Renal pelvis (tissue), 12 donors: ENCODE measurements at places on chromosomes 2 and 18.
A peak's percentile ranks its signal among the peaks of the same experiment; 100 is the strongest.

- DNase-seq = no peak
Measured at GRCh38 chr18:59900222-59901128, 679 bp downstream of the PMAIP1 start.

- DNase-seq = peak; percentile 33
Measured at GRCh38 chr18:45522371-45522770, 92.9 kb upstream of the SLC14A2 start.

DNA sequence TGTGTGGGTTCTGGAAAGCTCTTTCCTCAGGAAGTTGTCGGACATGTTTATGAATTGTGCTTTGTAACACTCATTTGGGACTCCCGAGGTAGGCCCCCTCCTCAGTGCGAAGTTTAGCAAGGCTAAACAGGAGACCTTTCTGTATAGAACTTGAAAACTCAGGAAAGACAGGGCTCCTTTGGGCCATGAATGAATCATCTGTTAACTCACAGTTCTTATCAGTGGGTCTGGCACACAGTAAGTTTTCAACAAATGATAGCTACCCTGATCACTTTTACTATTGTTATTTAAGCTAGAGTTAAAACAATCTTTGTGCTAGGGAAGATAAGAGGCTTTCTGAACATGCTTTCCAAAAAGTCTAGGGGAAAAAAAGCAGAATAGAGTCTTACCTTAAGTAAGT is 430.5 kb upstream of the ETAA1 start:
- no peak for DNase-seq

GRCh38 chr2:55157474-55157884 is 74.6 kb downstream of the CLHC1 start:
- DNase-seq = no peak

DNA sequence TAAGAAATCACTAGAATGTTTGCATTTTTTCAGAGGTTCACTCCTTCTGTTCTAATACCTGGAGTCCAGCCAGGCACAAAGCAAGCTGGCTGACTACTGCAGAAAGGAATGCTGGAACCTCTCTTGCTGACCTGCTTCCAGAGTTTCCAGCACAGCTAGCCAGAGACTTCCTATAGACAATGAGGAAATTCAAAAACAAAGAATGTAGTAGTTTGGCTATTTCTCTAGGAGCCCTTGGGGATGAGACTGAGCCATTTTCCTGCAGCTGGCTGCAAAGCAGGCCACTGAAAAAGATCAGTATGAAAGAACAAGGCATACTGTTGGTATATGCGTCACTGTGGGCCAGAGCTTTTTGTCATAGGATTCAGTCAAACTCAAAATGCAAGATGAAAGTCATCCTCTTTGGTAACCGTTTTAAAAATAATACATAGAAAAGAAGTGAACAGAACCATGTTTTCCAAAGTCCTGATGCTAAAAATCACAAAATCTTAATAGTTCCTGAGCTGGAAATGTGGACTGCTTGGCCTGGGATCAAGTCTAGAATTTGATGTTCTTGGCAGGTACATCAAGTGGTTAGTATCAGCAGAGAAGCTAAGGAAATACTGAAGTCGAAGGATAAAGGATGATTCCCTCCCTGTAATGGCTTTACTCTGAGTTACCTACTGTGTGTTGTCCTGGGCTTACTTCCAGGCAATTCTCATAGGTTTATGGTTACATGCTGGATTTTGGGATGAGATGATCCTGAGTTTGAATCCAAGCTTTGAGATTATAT is 9.0 kb upstream of the DSEL start:
- peak; percentile 48 for DNase-seq

- no peak for DNase-seq
Measured at GRCh38 chr2:113024764-113025163, 19.5 kb downstream of the IL36A start.

DNA sequence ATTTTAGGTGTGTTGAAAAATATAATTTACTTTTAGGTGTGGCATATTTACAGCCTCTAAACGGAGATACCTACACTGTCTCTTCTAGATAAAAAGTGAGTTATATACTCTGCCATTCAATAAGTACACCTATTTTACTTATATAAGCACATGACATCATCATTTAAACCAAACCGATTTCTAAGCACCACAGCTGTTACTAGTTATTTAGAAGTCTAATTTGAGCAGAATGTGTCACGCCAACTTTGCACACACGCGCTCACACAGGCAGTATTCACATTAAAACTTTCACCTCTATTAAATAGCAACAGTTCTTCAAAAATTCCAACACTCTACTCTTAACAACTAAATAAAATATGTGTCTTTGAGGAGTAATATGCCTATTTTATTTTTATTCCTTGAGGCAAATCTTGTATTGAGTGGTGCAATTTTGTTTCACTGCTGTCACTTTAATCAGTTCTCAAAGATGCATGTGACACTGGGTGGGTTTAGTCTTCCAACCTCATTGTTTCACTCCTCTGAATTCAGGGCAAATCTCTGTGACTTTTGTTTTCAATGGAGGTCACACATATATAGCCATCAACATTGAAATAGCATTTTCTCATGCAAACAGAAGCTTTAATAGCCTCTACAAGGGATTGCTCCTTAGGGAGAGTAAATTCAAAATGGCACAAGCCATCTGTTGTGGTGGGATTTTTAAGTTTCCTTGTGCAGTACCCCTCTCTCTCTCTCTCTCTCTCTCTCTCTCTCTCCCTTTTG is 721.0 kb downstream of the PLCL1 start:
- DNase-seq = no peak

DNA sequence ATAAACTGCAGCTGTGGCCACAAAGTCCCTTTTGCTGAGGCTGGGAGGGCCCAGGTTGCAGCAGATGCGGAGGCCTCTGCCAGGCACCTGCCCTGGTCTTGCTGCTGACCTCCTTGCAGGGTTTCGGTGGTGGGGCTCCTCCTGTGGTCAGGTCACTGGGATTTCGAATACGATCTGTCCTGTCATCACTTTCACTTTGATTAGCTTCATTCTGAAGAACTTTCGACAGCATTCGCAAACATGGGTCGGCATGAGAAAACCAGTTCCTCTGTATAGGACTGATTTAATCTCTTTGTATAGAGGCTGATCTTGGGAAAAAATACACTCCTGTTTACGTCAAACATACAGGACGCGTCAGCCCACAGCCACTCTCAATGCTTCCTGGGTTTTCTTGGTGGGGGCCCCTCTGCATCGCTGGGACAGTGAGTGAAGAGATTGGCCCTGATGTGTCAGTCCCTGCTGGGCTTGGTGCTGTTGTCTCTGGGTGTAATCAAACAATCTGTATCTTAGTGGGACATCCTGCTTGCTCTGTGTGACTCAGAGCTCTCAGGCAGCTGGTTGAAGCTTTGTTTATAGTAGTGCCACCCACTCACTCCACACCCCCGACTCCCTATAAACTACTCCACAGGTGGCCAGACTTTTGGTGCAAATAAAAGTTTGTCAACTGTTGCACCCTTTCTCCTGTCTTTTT is 209.4 kb upstream of the CXCR4 start:
- DNase-seq = no peak

GRCh38 chr2:91974401-91975129 is 2896.7 kb upstream of the TEKT4 start:
- DNase-seq = no peak

DNA sequence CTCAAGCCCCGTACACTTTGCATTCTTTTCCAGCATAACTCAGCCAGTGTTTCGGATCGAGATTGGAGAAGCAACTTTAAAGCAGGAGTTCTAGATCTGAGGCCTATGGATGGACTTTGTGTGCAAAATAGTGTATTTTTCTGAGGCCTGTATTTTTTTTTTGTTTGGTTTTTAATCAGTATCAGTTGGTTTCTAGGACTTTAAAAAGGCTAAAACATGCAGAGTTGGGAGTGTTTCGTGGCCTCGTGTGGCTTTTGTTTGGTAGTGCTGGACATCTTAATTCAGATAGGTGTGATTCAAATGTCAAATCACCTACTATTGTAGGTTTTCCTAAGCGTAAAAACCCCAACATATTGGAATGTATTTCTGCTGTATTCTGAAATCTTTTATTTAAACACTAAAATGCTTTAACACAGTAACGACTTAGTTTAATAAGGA is 282 bp upstream of the PUS10 start:
- no peak for DNase-seq

DNA sequence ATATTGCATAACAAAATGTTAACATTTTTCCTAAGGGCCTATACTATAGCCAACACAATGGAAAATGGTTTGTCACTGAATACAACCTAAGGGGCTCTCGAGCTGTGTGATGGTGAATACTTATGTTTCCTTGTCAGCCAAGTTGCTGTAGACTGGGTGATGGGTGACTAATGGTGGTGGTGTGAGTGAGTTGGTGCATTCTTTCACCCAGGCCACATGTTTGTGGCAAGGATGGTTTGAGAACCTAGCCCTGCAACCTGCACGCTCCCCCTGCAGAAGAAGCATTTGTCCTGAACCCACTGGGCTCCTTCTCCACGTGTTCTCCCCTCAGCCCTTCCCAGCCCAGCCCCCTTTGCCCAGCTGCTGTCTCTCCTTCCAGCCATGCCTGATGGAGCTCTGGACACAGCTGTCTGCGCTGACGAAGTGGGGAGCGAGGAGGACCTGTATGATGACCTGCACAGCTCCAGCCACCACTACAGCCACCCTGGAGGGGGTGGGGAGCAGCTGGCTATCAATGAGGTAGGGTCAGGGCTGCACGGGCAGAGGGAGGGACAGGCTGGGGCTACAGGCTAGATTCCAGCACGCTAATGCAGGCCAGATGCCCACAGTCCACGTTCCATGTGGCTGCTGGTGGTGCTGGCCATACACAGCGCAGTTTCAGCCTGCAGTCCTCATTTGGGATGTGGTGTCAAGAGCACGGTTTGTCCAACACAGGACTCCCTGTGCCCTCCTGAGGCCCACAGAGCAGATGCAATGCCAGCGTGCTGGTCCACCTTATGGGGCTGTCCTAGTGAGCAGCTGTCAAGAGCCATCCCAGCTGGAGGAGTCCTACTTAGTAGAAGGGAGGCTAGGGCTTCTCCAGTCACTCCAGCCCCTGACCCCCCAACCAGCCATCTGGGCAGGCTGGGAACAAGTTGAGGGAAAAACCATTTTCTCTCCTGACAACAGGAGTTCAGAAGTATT is 65.4 kb downstream of the FAM168B start:
- DNase-seq = no peak

DNA sequence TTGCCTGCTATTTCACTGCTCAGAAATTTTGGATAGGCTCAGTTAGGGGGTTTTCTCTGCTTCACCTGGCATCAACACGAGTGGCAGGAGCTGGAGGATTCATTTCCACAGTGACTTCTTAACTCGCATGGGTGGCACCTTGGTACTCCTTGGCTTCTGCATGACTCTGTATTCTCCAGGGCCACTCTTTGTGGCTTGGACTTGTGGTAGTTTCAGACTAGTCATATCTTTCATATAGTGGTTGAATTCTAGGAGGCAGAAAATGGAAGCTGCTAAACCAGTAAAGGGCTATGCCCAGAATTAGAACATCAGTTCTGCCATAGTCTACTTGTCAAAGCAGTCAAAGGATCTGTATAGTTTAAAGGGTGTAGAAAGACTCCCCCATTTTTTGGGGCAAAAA is 6.8 kb downstream of the MAIP1 start:
- DNase-seq = no peak
